ENCODE measurements at places on chromosomes 1 and 21.

DNA sequence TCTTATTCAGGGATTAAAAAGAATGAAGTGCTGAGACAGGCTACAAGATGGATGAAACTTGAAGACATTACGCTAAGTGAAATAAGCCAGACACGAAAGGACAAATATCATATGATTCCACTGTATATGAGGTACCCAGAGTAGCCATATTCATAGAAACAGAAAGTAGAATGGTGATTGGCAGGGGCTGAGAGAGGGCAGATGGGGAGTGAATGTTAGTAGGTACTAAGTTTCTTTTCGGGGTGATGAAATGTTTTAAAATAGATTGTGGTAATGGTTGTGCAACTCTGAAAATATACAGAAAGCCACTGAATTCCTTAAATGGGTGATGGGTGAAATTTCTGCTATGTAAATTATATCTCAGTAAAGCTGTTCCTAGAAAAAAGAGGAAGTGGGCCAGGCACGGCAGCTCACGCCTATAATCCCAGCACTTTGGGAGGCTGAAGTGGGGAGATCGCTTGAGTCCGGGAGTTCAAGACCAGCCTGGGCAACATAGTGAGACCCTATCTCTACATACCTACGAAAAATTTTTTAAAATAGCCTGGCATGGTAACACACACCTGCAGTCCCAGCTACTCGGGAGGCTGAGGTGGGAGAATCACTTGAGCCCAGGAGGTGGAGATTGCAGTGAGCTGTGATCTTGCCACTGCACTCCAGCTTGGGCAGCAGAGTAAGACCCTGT lies 15.9 kb downstream of the SLC27A3 start:
- DNase-seq = peak; percentile 22

GRCh38 chr21:44697811-44698734 lies 1.1 kb downstream of the KRTAP10-12 start:
- DNase-seq = no peak

DNA sequence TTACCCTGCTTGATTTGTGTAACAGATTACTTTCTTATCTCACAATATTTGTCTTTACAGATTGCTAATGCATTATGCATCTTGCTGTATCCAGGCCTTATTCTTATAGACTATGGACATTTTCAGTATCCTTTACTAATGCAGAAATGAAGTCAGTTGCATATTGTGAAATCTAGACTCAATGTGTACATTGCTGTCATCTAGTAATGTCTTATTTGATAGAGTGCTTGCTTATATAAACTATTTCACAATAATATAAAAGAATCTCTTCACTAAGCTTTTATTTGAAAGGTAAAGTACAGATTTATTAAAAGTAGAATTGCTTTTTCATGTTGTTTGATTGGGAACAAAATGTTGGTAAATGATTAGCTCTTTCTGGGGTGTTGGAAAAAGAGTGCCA lies 39.6 kb downstream of the ALG6 start:
- DNase-seq = no peak

DNA sequence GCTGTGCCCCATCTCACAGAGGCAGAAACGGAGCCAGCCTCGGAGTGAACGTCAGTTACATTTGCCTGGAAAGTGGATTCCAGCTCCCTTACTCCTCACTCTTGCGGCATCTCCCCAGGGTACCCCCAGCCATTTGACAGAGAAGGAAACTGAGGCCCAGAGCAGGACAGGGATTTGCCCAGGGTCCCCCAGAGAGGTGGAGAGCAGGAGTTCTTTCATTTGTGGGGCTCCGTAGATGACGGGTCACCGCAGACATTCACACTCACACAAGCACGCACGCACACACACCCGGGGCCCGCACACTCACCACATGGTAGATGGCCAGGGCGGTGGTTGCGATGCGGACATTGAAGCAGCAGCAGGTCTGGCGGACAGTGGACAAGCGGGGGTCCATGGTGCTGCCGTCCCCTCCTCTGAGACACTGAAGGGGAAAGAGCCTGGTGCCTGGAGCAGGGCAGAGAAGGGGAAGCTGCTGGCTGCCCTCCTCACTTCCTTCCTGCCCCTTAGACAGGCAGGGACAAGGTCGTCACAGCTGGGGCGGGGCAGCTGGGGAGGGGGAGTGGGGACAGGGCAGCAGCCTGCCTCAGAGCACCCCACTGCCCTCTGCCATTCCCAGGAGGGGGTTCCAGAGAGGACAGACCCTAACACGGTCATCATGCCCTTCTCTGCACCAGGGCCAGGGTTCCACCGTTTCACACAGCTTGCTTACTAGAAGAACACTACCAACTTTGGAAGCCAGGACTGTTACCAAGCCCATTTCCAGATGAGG lies at the start of gene LAPTM5:
TSS of gene LAPTM5 (minus strand) at position 423 of the 769 bp plus-strand sequence. CDS start at position 394, 29 bp downstream.
- no peak for DNase-seq

DNA sequence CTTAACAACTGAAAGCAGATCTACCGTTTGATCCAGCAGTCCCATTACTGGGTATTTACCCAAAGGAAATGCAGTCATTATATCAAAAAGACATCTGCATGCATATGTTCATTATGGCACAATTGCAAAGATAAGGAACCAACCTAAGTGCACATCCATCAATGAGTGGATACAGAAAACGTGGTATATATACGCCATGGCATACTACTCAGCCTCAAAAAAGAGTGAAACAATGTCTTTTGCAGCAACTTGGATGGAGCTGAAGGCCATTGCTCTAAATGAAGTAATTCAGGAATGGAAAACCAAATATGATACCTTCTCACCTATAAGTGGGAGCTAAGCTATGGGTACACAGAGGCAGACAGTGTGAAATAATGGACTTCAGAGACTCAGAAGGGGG lies 169.3 kb downstream of the ZBTB18 start:
- DNase-seq = no peak

DNA sequence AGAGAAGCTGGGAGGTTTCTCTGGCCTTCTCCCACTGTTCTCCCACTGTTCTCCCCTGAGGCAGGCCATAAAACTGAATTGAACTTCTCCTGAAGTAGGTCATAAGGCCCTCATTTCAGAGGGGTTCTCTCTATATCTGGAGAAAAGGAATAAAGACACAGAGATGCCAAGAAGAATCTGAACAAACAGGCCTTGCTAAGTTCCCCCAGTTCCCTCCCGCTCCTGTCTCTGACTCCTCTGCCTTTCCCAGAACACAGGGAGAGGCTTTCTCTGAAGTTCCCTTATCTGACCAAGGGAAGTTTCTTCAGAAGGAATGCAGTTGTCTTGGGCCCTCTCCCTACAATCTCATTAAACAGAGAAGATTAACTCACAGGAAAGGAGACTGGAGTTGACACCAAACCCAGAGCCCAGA lies 83.4 kb downstream of the SLC16A1 start:
- no peak for DNase-seq

GRCh38 chr1:94622757-94623156 lies 81.2 kb upstream of the F3 start:
- no peak for DNase-seq
